ENCODE measurements at places on chromosomes 6 and 20.

DNA sequence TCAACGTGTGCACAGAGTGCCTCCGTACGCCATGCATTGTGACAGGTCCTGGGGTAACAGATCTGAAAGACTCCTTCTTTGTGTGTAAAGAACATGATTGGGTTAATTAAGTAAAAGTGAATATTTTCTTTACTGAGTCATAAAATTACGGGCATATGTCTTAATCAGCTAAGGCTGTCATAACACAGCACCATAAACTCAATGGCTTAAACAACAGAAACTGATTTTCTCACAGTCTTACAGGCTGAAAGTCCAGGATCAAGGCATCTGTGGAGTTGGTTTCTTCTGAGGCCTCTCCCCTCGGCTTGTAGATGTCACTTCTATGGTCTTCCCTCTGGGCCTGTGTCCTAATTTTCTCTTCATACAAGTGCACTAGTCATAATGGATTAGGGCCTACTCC, 176.9 kb downstream of the MTFR2 start:
- DNase-seq = no peak

- DNase-seq = peak; percentile 73
Measured at GRCh38 chr6:83867527-83868161, 8.2 kb downstream of the CYB5R4 start.

- no peak for DNase-seq
Measured at GRCh38 chr20:19317237-19318069, 105.0 kb downstream of the SLC24A3 start.

DNA sequence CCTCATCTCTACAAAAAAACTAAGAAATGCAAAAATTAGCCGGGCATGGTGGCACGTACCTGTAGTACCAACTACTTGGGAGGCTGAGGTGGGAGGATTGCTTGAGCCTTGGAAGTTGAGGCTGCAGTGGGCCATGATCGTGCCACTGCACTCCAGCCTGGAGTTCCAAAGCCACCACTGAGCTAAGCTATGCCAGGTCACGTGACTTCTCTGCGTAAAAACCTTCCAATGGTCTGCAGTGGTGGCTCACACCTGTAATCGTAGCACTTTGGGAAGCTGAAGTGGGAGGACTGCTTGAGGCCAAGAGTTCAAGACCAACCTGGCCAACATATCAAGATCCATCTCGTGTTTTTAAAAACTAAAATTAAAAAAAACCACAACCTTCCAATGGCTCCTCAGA, 1.7 kb downstream of the SF3B5 start:
- DNase-seq = no peak

- no peak for DNase-seq
Measured at GRCh38 chr6:43989581-43990146, 137.6 kb downstream of the MRPL14 start.

DNA sequence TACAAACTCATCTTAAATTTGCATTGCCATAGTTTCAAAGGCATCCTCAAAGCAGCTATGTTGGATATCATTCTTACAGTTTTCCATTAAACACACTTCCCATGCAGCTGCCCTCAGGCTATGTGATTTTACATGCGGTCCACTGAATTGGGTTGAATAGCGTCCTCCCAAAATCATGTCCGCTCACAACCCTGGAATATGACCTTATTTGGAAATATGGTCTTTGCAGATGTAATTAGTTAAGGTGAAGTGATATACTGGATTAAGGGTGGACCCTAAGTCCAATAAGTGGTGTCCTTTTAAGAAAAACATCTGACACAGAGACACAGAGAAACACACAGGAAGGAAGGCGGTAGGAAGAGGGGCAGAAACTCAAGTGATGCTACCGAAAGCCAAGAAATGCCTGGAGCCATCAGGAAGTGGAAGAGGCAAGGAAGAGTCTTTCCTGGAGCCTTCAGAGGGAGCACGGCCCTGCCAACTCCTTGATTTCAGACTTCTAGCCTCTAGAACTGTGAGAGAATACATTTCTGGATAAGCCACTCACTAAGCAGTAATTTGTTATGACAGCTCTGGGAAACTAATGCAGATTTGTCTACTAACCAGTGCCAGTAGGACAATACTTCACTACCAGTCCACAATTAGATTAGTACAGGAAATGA, 42.7 kb upstream of the NHSL1 start:
- DNase-seq = no peak

DNA sequence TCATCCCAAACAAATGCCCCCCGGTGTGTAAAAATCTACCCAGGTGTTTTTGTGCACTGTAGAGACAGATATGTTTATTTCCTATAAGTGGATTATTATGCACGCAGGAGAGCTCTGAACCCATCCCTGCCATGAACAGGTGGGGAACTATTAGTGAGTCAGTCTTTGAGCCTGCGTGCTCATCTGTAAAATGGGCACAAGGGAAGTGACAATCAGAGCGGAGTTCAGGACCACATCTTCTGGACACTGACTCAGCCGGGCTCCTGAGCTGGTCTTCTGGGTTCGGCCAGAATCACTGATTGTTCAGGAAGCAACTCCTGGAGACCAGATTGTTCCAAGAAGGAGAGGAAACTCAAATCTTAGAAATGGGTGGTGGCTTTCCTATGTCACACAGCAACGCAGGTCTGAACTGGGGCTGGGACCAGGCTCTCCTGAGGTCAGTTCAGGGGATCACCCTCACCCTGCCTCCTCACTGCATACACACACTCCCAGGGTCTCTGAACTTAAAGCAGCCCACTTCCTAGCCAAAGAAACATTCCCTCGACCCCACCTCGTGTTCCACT, 27.3 kb upstream of the TGM2 start:
- DNase-seq = no peak

GRCh38 chr6:112188906-112189305, 65.5 kb downstream of the LAMA4 start:
- DNase-seq = no peak

- DNase-seq = no peak
Measured at GRCh38 chr6:11413117-11413687, 124.3 kb upstream of the TMEM170B start.

DNA sequence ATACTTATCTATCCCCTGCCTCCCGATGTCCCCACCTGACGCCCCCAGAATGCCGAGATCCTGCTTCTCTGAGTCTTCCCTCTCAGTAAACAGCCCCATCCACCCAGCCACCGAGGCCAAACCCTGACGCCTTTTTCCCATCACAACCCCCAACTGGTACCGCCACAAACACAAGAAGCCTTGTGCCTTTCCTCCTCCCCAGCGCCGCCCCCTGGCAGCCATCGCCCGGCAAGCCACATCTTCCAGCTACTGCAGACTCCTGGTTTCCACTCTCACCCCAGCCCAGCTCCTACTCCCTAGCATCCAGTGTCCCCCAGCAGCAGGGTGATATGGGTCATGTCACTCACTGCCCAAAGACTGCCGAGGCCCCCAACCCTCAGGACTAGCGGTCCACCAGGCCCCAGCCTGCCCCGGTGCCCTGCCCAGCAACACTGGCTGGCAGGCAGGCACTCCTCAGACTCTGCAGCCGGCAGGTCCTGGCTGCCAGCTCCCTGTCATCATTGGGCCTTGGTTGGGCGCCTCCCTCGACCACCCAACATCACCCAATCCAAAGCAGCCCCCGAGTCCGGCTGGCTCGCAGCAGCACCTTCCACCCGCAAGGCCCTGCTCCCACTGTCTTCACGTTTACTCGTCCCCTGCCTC, 11.2 kb downstream of the TCFL5 start:
- peak; percentile 85 for DNase-seq

DNA sequence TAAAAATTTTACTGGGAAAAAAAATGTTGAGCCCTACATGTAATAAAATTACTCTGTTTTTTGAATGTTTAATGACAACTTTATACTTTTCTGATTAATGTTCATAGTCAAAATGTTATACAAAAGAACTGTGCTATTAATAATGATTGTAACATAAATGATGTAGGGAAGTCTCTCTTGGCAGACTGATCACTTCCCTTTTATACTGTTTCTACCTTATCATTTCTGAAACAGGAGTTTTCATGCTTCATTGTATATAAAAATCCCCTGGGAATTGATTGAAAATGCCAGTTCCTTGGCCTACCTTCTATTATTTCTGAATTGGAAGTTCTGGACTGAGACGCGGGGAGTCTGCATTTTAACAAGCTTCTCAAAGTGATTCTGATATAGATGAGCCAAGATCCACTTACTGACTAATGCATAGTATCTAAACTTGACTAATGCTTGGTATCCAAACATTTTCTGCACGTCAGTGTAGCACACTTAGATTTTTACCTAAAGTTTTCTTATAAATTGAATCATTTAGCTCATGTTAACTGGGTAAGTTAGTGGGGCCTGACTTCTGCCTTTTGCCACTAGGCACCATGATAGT, 7.2 kb upstream of the HDAC2 start:
- DNase-seq = no peak

DNA sequence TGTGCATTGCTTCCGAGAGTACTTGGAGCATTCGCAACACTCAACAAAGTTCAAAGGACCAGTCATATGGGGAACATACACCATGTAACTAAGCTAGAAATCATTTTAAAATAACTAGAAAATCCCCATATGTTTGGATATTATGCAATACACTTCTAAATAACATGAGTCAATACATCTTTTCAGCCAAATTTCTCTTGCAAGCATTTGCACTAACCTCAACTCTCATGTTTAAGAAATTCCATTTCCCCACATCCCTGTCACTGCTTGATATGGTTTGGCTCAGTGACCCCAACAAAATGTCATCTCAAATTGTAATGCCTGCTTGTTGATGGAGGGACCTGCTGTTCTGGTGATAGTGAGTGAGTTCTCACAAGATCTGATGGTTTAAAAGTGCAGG, 85.7 kb upstream of the CST7 start:
- no peak for DNase-seq

GRCh38 chr6:147604373-147604772, 95.9 kb downstream of the SAMD5 start:
- no peak for DNase-seq

GRCh38 chr6:43253401-43253800, 10.1 kb downstream of the TTBK1 start:
- DNase-seq = no peak

GRCh38 chr6:162532283-162533008, 195.1 kb downstream of the PRKN start:
- no peak for DNase-seq

GRCh38 chr20:56896447-56896846, 267.3 kb downstream of the TFAP2C start:
- DNase-seq = no peak

- no peak for DNase-seq
Measured at GRCh38 chr20:50146732-50147662, 6.5 kb downstream of the PEDS1 start.

DNA sequence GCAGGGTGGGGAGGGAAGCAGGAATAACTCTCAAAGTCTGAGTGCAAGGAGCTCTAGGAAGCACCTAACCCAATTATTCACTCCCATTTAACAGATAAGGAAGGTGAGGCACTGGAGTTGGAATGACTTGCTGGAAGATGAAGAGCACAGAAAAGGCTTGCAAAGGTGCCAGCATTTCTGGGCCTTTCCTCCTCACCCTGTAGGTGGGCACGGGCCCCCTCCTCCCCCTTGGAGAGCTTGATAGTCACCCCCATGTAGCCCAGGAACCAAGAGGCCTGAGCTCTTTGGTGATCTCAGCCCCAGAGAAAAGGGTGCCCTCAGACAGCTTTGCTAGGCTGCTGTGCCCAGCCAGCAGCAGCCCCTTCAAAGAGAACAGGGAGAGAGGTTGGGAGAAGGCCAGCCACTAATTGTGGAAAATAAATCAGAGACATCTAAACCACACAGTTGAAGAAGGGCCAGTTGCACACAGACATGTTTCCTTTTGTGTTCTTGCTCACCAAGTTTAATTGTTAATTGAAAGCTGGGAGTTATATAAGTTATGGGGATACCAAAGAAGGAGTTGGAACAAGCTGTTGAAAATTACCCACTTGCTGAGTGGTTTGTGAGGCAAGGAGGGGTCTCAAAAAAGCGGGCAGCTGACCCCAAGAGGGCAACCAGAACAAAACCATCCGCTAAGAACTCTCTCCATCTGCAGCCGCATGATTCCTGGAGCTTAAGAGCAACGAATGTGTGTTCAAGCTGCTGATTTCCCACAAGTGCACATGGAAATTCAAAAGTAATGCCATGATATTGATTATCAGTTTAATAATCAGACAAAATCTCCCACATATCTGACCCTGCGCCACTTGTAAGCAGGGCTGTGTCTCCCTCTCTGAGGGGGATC, 77.0 kb downstream of the MRPL14 start:
- no peak for DNase-seq

DNA sequence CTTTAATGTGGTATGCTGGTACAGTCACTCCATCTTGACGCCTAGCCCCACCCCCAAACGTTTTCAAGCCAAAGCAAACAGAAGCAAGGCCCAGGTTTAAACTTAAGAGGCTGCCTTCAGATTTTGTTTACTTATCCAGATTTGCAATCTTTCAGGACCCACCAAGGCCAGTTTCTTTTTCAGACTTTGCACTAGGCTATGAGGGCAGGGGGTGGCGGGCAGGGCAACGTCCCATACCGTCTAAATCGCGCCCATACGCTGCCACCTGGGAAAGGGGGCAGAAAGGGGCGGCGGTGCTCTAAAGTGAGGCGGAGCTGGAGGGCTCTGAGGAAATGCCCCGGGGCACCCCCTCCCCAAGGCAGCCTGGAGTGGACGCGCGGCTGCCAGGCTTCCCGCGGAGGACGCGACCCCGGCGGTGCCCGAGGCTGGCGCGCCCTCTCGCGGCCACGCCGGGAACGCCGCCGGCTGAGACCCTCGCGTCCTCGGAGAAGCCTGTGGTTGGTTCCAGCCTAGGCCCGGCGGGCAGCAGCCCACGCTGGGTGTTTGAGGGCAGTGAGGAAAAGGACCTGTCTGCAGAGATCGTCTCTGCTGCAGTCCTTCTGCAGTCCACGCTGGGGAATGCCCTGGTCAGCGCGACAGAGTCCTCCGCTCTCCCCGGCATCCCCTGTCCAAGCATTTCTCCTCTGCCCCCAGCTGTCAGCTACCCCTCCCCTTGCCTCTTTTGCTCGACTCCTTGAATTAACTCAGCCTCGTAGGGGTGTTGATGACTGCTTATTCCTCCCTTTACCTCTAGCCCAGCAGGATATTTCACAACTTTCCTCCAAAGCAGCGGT, 129.2 kb upstream of the PRND start:
- DNase-seq = peak; percentile 29

- no peak for DNase-seq
Measured at GRCh38 chr6:115891750-115892149, 168.9 kb downstream of the FRK start.

DNA sequence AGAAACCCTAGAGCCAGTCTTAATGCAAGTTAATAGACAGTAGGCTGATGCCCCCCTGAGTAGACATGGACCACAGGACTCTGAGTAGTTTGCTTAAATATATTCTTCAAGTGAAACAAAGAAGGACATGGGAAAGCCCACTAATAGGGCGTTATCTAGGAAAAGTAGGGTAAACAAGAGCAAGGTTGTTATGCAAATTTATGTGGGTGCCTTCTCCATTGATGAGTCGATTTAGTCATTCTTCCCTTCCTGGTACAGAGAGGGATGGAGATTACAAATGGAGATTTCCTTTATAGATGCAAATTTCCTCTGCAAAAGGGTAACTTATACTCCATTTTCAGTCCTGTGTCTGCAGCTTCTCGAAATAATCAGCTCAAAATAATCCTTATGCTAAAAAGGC, 262.0 kb downstream of the CD83 start:
- no peak for DNase-seq

GRCh38 chr6:72348926-72349325, 272.9 kb upstream of the KCNQ5 start:
- DNase-seq = no peak
